Fibroblast of villous mesenchyme (primary cell): ENCODE measurements at places on chromosomes 12 and 14.

DNA sequence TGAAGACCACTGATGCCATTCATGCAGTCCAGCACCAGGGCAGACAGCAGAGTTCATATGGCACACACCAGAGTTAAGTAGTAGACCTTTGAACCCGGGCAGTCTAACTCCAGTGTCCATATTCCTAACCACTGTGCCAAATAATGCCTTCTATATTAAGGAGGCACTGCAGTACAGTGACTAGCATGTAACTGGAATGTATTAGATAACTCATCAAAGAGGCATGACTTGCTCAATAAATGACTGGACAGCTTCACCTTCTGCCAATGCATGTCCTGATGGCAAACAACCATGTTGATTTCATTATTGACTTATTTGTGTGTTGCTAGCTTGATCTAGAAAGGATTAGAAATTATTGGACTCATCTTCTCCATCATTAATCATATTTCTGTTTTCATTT is 40.2 kb downstream of the DACT1 start:
- DNase-seq = no peak

DNA sequence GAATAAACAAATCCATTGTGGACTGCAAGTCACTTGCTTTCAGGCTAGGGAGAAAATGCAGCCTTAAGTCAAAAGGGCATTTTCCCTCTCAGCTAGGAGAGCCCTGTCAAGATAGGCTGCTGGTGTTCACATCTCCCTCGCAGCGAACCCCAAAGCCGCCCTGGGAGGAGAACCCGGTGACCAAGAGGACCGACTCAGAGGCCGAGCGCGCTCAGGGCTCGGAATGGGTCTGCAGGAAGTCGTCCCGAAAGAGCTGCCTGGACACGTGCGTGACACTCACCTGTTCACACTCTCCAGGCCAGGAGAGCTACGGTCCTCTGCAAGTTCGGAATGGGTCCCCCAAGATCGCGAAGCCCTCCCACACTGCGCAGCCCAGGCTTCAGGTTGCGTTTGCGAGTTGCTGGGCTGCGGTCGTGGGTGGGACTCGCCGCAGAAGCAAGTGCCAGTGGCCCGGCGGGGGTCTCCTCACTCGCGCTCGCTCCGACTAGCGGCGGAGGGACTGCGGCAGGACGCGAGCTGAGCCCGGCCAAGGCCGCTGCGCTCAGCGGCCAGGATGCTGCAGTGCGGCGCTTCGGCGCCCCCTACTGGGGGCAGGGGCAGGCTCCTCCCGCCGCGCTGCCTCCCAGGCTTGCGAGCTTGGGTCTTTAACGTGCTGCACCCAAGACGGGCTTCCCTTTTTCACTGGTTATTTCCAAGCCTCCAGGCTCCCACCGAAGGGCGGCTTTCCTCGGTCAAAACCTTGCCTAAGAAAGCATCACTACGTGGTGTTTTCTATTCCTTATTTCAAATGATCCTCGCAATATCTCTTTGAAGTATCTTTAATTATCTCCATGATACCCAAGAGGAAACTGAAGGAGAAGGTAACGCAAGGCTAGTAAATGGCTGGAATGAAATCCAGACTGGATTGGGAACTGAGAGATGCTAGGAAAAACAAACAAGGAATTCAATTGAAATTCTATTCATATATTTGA is at the start of gene RERG:
Gene RERG (minus strand): TSS at position 503 of the 971 bp plus-strand sequence. CDS start 3,928 bp downstream, outside the sequence.
- DNase-seq = peak; percentile 71

GRCh38 chr14:68711561-68712309 is 81.1 kb downstream of the ZFP36L1 start:
- DNase-seq = no peak

DNA sequence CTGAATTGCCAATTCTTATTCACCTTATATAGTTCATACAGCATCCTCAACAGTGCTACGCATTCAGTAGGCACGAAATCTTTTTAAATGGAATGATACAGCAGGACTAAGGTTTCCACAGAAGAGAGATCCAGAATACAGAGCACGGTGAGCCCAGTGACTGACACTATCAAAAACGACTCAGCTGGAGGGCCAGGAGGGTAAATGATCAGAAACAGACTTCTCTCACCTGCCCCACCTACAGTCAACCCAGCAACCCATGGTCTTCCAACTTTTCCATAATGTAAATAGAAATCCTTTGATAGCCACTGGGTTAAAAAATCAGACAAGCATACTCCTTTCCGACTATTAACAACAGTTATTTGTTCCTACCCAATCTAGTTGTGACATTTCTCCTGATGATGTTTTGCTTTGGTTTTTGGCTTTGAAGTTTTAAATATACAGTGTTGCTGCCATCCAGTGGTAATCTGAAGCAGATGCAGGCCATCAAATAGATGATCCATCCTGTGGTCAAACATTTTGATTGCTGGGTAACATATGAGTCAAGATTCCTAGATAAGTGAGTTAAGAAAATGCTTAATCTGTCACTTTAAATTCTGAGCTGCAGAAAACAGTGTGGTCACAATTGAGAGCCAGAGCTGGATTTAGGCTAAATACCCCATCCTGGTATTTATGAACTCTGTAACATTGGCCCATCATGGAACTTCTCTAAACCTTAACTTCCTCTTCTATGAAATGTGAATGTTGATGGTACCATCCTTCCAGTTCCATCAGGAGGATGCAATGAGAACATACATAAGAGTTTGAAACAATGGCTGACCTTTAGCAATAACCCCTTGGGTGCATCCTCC is 42.0 kb downstream of the GPHB5 start:
- DNase-seq = peak; percentile 52

DNA sequence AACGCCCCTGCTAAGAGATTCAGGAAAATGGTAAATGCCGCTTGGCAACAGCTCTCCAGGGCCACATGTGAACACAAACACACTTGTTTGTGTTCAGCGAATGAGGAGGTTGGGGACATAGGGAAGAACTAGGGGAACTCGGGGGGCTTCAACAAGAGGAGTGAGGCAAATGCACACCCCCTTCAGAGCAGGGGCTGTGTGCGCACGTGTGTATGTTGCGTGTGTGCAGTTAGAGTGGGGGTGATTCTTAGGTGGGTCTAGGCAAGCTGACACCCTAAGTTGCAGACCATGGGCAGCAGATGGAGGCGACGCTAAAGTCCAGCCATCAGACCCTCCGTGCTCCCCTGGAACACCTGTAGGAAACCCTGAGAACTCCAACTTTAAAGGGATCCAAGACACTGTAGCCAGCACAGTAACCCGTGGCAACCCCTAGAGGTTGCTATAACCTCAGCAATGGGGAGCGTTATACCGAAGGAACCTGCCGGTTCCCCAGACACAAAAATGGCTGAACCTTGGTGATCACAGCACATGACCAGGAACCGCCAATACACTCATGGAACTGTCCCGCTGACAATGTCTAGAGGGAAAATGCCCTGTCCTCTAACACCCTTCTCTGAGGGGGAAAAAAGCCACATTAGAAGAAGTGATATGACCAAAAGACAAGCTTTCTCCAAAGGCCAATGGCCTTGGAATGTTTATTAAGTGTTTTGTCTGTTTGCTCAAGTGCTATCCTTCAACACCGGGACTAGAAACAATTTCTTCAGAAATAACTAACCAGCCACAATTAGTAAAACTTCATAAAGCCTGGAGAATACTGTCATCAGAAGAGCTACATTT is 86.5 kb upstream of the CEP83 start:
- DNase-seq = peak; percentile 80
